ENCODE measurements at places on chromosomes 12 and 14.
A peak's percentile ranks its signal among the peaks of the same experiment; 100 is the strongest.

DNA sequence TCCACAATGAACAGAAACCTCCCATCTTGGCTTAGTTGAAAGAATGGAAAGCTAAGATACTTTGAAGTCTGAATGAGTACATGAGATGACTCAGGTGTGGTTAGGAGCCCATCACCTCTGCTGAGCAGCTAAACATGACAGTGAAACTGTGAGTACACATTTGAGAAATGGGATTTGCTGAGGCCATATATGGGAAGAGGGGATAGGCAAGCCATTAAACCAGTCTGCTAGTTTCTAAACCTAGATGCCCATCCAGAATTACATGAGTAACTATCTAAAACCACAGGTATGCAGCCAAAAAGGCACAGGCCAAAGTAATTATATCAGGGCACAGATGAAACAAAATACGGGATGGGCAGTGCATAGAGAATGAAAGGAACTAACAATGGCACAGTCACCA lies 41.2 kb downstream of the NKX2-1 start:
- no peak for DNase-seq

DNA sequence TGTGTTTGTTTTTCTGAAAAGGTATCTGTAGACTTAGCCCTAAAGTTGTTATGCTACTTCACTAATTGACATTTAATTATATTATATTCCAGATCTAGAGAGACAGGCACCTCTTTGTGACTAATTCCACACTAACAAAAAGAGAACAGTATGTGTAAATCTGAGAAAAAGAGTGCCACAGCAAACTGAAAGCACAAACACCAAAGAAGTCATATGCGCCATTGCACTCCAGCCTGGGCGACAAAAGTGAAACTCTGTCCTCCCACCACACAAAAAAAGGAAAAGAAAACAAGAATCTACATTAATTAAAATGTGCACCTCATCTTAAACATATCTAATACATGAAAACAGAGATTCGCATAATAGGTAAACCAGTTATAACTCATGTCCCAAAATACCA lies 4.4 kb upstream of the CSRNP2 start:
- DNase-seq, result no peak

DNA sequence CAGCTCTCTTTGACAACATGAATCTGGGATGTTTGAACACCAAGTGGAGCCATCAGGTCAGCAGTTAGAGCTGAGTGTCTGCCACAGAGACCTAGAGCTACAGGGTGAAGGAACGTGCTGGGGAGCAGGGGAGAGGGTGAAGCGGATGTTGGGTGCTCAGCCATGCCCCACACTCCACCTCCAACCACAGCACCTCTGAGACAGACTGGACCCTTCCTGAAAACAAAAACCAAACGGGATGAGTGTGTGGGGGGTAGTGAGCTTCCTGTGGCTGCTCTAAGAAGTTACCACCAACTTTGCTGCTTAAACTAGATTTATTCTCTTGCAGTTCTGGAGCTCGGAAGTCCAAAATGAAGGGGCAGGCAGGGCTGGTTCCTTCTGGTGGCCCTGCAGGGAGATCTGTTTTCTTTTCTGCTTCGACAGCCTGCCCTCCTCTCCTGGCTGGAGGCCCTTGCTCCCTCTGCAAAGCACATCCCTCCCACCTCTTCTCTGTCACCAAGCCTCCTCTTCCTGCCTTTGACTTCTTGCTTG lies 5.6 kb upstream of the GOLGA3 start:
- DNase-seq, result no peak

DNA sequence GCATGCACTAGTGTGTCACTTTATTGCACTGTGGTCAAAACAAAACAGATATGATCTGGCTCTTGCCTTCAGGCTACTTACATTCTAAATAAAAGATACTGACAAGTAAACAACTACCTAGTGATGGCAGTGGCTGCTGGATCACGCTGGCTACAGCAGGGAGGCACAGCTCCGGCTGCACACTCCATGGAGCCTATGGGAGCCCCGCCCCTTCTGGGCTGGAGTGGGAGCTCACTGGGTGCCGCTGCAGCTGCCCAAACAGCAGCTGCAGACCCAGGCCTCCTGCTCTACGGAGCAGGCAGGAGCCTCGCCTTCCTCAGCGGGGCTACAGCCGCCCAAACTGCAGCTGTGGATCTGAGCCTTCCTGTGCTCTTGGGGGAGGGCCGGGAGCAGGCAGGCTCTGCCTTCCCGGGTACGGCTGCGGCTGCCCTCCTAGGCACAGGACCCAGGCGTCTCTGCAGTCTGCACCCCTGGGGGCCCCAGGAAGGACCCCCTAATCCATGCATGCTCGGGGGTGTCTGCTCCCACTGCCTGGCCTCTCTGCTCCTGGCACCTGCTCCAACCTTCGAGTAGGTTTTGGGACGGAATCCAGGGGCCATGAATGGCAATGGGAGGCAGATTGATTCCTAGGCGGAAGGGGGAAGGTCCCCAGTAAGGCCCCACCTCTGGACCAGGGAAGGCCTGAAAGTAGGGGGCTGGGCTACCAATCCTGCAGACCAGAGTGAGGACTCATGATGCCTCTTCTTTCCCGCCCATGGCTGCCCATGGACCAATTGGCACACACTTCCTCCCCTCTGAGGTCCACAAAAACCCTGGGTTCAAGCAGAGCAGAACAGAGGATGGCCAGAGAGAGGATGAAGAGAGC lies 253.1 kb downstream of the ANO6 start:
- no peak for DNase-seq

- no peak for DNase-seq
Observed at GRCh38 chr12:102971227-102971626, 13.8 kb downstream of the ASCL1 start.

DNA sequence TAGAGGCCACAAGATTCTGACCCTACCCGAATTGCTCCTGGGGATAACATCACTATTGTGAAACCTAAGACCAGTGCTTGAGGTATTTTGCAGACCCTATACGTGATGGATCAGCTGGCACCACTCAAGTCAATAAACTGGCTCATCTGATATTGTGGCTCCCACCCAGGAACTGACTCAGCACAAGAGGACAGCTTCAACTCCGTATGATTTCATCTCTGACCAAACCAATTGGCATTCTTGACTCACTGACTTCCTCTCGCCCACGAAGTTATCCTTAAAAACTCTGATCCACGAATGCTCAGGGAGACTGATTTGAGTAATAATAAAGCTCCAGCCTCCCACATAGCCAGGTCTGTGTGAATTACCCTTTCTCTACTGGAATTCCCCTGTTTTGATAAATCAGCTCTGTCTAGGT lies 1036.1 kb upstream of the TMEM132C start:
- DNase-seq, result no peak

GRCh38 chr14:61512026-61512834 lies 183.1 kb upstream of the HIF1A start:
- no peak for DNase-seq

GRCh38 chr12:17588968-17589367 lies 501.0 kb downstream of the RERGL start:
- no peak for DNase-seq

DNA sequence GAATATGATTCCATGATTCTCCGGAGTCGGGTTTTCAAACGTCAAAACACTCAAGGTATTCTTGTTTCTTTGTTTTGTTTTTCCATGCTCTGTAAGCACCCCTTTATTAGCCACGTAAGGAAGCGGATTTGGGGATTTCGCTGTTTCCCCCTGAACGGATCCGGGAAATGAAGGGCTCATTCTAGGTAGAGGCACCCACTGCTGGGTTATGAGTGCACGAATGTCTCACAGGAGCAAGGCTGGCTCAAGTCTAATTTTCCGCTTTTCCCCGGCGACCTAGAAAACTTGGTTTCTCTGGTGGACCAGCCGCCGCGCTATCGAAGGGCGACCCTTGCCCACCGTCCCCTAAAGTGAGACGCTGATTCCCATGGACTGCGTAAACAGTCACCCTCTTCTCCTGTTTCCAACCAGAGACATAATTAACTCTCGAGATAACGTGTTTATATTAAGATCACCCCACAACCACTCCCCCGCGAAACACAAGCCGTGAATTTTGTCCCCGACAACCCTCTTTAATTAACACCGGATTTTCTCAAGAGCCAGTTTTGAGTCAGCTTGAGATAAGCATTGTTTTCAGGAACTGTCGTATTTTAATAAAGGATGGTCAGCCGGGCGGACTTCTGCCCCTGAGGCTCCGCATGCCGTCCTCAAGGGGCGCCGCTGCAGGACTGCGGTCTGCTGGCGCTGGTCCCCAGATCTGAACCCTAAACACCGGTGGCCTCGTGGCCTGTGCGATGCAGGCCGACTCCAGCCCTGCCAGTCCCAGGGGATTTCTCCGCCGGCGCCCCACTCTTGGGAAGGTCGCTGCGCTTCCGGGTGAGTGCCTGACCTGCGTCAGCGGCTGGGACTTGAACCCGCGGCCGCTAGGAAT lies 515 bp upstream of the ABCC9 start:
- peak; percentile 81 for DNase-seq

- DNase-seq, result no peak
Observed at GRCh38 chr14:77752799-77753516, 8.0 kb downstream of the SNW1 start.

DNA sequence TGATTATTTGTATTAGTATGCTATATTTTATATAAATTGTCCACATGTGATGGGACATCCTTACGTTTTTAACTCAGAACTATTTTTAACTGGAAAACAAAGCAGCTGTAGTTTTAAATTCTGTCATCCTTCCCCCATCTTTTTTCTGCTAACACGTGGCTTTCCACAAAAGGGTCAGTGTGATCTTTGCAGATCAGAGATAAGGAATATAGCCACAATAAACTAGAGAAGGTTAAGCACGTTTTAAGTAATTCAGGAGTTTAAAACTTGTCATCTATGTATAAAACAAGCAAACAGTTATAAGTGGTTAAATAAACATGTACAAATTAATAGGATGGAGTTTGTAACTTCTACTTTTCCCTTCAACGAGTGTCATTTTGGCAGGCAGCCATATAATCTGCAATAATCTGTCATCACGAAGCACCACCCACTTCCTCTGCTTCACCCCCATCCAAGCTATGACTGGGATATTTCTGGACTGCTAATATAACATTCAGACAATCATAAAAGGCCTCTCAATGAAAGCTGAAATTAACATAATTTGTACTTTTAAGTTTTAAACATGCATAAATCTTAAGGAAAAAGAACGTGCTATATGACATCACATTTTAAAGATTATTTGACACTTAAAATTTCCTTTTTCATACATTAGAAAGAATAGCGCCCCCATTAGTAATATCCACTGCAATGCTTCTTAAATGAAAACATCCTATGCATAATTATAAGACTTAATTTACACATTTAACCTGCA lies 15.3 kb downstream of the TAOK3 start:
- no peak for DNase-seq

DNA sequence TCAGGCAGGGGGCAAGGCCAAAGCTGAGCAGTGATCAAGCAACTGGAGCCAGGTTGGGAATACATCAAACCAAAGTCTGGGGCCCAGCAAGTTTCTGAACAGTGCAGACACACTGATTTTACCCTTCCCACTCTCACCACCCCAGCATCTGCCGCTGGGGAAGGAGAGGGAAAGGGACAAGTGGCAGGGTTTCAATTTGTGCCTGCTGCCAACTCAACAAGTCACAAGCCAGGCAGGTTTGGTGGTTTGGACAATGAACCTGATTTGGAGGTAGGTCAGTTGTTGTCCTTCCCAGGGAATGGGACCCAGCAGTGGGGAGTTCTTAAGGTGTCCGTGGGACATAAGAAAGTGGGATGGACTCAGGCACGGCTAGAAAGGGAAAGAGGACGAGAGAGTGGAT lies 151.9 kb upstream of the NOS1 start:
- no peak for DNase-seq

DNA sequence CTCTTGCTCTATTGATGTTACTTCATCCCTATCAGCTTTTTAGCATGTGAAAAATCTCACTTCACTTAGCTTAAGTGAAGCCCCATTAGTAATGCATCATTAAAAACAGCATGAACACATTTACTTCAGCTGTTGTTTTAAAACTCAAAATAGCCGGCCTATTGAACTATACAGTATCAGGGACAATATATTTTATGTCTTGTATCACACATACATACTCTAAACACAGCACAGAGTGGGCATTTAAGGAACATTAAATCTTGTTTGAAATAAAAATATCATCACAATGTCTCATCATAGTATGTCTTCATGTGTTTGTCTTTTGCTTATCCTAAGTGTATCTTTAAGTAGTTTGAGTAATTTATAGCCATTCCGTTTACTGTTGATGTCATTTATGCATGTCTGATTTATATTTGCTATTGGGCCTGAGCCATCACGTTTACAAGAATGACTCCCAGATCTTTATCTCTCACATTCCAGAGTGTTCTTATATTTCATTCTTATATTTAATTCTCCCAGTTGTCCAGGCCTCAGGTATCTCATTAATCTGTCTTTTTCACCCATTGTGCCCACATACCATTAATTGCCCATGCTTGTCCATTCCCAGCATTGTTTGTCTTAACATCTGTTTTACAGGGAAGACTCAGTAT lies 57.5 kb downstream of the ARHGAP5 start:
- no peak for DNase-seq

DNA sequence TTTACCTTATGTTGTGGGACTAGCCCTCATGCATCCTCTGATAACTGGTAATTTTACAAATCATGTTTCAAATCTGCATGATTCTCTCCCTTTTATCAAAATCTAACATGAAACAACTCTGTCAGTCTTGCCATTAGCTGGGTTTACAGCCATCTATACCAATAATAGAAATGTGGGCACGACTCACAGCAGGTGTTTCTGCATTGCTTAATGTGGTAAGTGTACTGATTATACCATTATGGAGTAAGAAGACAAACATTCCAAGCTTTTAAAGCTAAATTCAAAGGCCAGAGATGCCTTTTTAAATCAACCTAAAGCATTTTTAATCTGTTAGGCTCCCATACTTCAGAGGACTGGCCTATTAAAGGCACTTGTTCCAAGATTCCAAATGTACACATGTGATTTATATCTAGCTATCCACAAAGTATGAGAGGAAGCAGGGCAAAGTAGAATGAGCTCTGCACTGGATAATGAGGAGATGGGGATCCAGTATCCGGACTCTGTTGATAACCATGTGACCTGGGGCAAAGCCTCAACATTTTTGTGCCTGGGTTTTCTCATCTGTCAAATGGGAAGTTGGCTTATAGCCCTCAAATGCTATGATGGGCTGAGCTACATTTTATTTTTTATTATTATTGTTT lies 52.3 kb upstream of the FUT8 start:
- DNase-seq, result no peak

GRCh38 chr12:109625131-109625559 lies 51.6 kb downstream of the MVK start:
- no peak for DNase-seq

DNA sequence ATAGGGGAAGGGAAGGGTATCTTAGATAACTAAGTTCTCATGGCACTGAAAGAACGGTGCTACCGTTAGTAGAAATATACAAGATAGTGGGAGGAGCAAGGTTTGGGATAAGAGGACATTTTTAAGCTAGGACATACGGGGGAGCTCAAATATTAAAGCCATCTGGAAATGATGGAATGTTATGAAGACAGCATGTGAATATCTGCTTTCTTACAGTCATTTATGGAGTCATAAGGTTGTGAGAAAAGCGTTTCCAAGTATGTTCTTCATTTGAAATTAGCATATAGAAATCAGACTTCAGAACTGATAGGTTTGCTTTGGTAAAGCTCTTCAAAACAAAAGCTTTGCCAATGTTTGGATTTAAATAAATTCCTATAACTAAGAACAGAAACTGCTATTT lies 62.3 kb downstream of the OTOGL start:
- no peak for DNase-seq

- DNase-seq, result no peak
Observed at GRCh38 chr12:103809154-103809553, 31.9 kb downstream of the NT5DC3 start.
